ENCODE measurements at places on chromosomes 4 and X. TPM values are rescaled to one million over a fixed set of nuclear protein-coding genes. Genes with fewer than 3 reads are reported as not detected.

DNA sequence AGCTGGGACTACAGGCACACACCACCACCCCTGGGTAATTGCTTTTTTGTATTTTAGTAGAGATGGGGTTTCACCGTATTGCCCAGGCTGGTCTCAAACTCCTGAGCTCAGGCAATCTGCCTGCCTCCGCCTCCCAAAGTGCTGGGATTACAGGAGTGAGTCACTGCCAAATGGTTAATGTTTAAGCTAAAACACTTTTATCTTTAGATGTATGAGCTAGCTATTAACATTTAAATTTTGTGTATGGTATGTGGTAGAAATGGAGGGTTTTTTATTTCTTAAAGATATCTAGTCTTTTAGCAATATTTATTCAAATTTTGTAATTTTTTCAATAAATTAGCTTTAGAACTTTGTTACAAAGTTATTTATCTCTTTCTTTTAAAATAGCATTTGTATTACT lies 1659.8 kb upstream of the ADGRL3 start:
- no peak overlapping the region for H3K4me3 ChIP-seq
- H3K4me1 ChIP-seq = no peaks in the 10 kb centered on the region
- no peaks in the 10 kb centered on the region for H3K36me3 ChIP-seq
- H3K27me3 ChIP-seq = no peaks in the 10 kb centered on the region
- no peak for DNase-seq

DNA sequence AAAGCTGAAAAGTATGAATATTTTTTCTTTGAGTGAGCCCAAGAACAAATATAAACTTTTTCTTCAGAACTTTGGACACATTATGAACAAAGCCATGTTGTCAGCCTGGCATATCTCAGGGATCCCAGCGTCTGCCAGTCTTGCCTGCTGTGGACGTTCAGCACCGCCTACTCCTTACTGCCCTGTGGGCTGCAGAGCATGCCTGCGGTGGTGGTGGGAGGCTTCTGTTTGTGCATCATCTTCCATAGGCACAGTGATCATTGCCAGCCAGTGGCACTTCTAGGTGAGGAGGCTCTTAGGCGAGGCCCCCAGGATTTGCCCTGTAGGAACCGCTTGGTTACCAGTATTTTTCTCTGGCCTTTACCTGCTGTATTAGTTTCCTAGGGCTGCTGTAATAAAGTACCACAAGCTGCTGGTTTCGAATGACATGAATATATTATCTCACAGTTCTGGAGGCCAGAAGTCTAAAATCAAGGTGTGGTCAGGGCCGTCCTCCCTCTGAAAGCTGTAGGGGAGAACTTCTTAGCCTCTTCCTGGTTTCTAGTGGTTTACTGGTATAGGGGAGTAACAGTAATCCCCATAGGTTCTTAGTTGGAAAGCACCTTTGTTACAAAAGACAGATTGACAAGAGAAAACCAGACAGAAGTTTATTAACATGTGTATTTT lies 15.4 kb downstream of the ANXA3 start:
- H3K27ac ChIP-seq = no peak overlapping the region
- no peaks in the 10 kb centered on the region for H3K4me1 ChIP-seq
- DNase-seq = no peak

DNA sequence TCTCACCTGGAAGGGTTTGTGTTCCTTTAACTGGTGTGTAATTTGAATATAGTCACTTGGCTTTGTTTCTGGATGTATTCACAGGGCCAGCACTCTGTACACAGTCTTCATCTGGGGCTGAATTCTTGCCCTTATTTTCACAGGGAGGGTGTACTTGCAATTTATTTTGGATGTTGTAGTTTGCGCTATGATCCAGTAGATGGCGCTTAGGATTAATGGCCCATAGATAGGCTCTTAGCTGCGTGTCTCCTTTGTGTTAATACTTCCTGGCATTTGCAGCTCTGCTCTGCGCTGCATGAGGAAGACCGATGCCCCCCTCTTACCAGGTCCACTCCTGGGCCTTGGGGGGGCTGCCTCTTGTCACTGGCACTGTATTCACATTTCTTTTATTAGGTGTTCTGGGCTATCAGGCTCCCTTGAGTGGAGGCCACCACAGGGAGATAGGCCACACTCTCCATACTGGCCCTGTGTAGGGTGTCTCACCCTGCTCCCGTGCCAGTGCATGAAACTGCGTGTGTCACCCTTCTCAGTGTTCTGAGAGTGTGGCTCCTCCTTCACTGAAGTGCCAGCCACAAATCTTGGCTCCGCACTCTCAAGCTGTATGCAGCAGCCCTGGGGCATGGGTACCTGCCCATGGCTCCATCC lies 562.2 kb downstream of the ZIC3 start:
- no peaks in the 10 kb centered on the region for H3K36me3 ChIP-seq
- H3K27ac ChIP-seq = no peak overlapping the region
- DNase-seq = peak; percentile 26

- no peaks in the 10 kb centered on the region for H3K27me3 ChIP-seq
- no peaks in the 10 kb centered on the region for H3K4me1 ChIP-seq
- no peak overlapping the region for H3K4me3 ChIP-seq
- no peaks in the 10 kb centered on the region for H3K36me3 ChIP-seq
- H3K27ac ChIP-seq = no peak overlapping the region
Measured at GRCh38 chr4:93313197-93313596, 515.4 kb upstream of the ATOH1 start.

GRCh38 chr4:135731682-135732081 lies 1530.1 kb upstream of the PABPC4L start:
- H3K27me3 ChIP-seq = no peaks in the 10 kb centered on the region
- no peak overlapping the region for H3K27ac ChIP-seq
- H3K4me3 ChIP-seq = no peak overlapping the region

- no peaks in the 10 kb centered on the region for H3K4me1 ChIP-seq
- no peak overlapping the region for H3K27ac ChIP-seq
- peaks cover 11% of the 10 kb centered on the region for H3K27me3 ChIP-seq
Measured at GRCh38 chr4:122588453-122589238, 32.2 kb downstream of the IL21 start.

GRCh38 chr4:62871078-62871477 lies 1538.2 kb downstream of the TECRL start:
- no peaks in the 10 kb centered on the region for H3K27me3 ChIP-seq
- H3K4me3 ChIP-seq = no peak overlapping the region
- no peak for DNase-seq

DNA sequence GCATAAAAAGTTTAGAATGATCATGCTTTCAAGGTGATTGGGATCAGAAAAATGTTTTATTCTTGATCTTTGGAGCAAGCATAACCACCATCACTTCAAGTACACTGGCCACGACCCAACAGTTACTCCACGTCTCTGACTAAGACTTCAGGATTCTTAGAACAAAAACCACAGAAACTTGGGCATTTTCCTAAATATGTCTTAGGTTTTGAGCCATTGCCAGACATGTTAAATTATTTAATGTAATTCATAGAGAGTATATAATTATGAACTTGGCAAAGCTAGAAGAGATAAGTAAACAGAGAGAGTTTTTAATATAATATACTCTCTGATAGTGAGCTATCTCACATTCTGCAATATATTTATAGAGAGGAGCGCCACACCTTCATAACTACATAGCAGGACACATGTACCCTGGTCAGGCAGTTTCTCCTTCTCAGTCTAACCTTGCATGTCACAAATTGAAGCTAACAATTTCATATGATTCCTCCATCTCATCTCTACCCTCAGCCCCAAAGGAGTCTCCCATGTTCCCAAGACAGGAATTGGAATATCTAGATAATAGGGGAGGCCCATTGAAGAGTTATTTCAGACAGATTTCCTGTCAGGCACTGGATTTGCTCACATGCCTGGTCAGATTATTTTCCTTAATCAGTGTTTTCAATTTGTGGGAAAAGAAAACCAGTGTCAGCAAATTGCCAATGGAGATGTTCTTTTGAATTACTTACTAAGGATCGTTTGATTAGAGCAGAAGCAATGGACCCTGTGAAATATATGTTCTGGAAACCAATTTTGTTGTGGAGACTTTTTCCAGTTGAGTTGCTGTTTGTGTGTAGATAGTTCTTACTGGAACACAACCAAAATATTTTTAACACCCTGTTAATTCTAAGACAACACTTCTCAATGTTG lies 61.7 kb upstream of the GUCY1A1 start:
- no peak for DNase-seq
- no peak overlapping the region for H3K4me3 ChIP-seq
- H3K27ac ChIP-seq = no peak overlapping the region
- H3K36me3 ChIP-seq = no peaks in the 10 kb centered on the region

GRCh38 chr4:5963611-5964010 lies 54.6 kb downstream of the C4orf50 start:
- no peaks in the 10 kb centered on the region for H3K36me3 ChIP-seq
- H3K27ac ChIP-seq = no peak overlapping the region
- no peaks in the 10 kb centered on the region for H3K4me1 ChIP-seq

DNA sequence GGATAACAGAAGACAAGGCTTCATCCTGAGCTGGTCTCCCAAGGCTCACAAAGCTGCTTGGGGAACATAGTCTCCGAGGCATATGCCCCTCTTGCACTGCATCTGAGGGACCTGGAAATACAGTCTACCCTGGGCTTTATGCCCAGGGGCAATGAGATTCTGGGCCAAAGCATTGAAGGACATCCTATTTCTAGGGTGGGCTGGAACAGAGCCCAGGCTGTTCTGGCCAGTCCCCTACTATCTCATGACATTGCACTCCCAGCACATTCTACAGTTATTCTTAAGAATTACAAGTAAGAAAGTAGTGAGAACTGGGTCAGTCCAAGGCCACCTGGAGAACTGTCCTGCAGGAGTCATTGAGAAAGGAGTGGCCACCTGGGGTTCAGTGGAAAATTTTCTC lies 107.6 kb downstream of the USP46 start:
- DNase-seq = no peak
- no peaks in the 10 kb centered on the region for H3K27me3 ChIP-seq
- H3K27ac ChIP-seq = no peak overlapping the region
- no peaks in the 10 kb centered on the region for H3K4me1 ChIP-seq
- no peaks in the 10 kb centered on the region for H3K36me3 ChIP-seq

- no peak overlapping the region for H3K4me3 ChIP-seq
- no peaks in the 10 kb centered on the region for H3K36me3 ChIP-seq
- H3K27me3 ChIP-seq = no peaks in the 10 kb centered on the region
Measured at GRCh38 chr4:41437111-41437536, 100.8 kb upstream of the LIMCH1 start.

- DNase-seq = no peak
- no peaks in the 10 kb centered on the region for H3K27me3 ChIP-seq
- no peaks in the 10 kb centered on the region for H3K4me1 ChIP-seq
Measured at GRCh38 chr4:70581980-70582379, 10.1 kb upstream of the AMBN start.

DNA sequence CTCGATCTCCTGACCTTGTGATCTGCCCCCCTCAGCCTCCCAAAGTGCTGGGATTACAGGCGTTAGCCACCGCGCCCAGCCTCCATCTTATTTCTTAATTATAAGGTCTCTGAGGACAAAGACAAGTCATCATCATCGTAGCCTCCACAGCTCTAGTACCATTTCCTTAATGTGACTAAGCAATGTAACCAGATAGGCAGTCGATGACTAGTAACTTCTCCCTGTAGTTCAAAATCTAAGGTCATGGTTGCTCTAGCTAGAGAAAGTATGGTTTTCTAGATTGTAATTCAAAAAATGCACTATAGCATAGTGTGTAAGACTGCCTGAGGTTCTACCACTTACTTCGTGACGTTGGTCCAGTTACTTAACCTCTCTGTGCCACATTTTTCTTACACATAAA lies 6.9 kb downstream of the SLC39A8 start:
- H3K27me3 ChIP-seq = no peaks in the 10 kb centered on the region
- DNase-seq = no peak
- no peak overlapping the region for H3K27ac ChIP-seq

The RHOXF2 gene
- total RNA-seq = not detected

The ARHGAP6 gene
- total RNA-seq = 0.71 TPM

The ING2 gene
- total RNA-seq = 14.9 TPM

The PCDH18 gene
- 9.9 TPM for total RNA-seq

The TLR8 gene
- total RNA-seq = 3.7 TPM

The ODAM gene
- 0.14 TPM for total RNA-seq

The AMBN gene
- 0.19 TPM for total RNA-seq

The SAGE1 gene
- total RNA-seq = not detected

All from thymus (tissue), 14 donors.